ENCODE measurements at places on chromosomes 12 and 14. TPM values are rescaled to one million over a fixed set of nuclear protein-coding genes. Genes with fewer than 3 reads are reported as not detected.

DNA sequence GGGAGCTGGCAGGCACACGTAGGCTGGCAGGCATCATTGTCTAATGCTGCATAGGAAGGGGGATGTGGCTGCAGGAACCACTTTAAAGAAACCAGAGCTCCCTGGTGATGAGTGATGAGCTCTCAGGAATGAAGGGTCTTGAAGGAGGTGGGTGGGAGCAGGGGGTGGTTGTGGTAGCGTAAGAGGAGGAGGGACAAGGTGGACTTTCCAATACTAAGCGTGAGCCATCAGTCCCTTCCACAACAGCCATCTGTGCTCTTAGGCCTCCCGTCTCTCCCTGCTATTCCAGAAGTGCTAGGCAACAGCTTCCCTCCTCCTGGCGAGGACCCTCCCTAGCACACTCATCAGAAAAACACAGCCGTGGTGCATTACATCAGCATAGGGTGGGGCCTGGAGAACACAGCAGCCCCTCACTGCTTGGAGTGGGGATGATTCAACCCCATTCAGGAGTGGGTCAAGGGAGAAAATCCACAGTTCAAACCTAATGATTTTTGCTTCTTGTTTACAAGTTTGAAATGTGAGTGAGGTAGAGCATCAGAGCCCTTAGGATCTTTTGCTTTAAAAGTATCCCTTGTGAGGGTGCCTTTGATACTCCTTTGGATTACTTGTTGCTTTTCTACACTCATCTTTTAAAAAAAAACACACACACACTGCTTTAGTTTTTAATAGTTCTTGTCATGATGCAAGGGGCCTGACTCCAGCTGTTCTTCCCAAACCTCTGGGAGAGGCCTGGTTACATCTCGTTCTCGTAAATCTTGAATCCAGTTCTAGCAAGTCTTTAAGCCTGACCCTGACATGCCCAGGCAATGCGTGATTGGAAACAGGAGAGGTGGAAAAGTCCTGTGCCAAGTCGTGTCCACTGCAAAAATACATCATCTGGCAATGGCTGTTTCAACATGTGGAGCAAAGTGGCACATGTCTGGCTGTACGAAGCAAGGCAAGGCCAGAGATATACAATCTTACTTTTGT lies 356.4 kb upstream of the DDHD1 start:
- no peak for DNase-seq

SLC16A7 gene
- 1.7 TPM for total RNA-seq

RNASE7 gene
- not detected for total RNA-seq

DNA sequence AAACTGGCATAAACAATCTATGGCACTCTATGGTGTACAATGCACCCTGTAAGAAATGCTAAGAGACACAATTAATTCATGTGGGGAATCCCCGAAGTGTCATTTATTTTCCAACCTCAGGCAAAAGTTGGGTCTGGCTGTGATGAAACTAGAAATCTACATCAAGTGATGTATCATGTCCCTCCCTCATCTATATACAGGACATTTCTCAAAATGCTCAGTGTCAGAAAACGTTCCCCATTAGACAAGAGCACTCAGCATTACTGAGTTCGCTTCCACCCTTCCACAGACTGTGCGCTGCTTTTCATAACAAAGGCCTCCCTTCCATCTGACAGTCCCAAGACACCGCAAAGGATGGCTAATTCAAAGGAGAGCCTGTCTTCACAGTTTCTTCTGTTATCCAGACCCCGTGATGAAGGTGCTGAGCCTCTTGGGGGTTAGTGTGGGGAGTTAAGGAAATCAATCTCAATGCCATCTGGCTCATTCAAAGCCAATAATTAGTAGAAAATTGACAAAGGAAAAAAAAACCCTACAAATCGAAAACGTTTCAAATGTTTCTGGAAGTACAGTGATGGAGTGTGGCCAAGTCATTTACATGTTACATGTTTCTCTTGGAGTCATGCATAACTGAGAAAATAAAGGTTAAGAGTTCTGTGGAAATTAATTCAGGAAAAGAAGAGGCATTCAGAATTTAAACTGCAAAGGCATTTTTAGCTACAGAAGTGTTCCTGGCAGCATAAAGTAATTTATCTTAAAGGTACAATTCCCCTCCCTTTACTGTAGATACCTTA lies 7.5 kb downstream of the CCDC88C start:
- no peak for DNase-seq

Data from lung microvascular endothelial cell (primary cell).